CD4-positive, alpha-beta T cell treated with Interleukin-6 at 100 ng/mL for 8 hours (primary cell): ENCODE measurements at places on chromosomes 4 and X.

DNA sequence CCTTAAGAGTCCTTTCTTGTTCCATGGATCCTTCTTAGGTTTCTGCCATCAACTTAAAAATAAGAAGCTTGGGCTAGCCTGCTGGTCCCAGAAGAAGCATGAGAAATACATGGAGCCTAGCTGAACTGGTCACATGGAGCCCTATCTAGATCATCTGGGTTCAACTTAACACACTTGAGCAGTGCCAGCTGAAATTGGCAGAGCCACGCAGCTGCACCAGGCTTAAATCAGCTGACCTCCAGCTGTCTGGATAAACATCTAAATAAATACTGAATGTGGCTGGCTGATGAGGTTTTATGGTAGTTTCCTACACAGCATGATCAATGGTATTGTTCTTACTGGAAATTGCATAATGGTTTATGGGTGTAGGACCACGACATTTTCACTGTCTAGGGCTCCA lies 598.4 kb upstream of the FAM241A start:
- no peak for DNase-seq

GRCh38 chrX:2145692-2146367 lies 354.9 kb downstream of the DHRSX start:
- no peak for DNase-seq

DNA sequence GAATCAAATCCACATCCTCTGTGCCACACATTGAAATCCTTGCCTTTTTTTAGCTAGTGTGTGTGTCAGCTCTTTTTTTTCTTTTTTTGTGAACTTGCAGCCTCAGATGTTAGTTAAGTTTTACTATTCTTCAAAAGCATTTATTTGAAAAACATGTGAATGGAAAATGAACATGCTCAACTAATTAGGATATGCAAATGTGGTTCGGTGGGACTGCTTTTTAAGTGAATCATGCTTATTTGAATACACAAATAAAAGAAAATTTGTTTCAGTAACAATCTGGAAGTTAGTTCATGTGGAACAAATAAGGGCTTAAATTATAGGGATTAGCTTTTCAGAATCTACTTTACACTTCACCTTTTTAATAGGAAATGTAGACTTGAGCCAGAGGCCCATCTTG lies 751.5 kb upstream of the FAM241A start:
- no peak for DNase-seq

GRCh38 chrX:9133426-9133825 lies 99.5 kb upstream of the FAM9B start:
- DNase-seq, result no peak

DNA sequence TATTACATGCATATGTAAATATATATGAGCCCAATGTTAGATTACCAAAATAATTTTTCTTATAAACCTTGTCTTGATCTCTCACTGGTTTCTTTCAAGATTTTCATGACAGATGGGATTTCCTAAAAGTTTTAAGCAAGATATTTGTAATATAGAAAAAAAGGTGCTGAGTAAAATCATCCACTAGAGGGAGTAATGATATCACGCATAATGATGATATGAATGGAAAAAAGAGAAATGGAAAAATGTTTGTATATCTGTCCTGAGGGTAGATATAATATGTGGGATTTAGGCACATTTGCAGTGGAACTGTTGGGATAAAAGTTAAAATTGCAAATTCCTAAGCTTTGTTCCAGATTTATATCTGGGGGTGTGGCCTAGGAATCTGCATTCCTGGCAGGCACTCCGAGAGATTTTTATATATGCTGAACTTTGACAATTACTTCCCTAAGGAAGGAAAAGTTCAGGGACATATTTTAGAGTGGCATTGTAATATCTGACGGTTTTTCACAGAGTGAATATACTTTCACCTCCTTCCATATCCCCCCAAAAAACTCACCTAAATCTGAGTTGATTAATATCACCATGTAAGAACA lies 60.5 kb downstream of the TMA16 start:
- peak; percentile 9 for DNase-seq

GRCh38 chr4:4974727-4975126 lies 44.5 kb downstream of the CYTL1 start:
- DNase-seq, result no peak

DNA sequence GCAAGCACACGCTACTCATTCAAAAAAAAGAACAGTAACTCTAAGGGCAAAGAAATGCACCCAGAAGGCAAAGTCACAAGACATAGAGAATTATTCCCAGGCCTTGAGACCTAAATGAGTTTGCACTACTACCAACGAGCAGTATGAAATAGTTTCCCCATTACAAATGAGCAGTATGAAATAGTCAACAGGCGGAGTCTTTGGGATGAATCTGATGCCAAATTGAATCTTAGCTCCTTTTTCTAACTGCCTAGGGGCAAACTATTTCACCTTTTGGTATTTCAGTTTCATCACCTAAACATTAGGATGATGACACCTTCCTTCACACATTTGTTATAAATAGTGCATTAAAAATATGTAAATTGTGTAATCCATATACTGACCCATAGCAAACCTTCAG lies 213.0 kb upstream of the FAT4 start:
- DNase-seq, result no peak

DNA sequence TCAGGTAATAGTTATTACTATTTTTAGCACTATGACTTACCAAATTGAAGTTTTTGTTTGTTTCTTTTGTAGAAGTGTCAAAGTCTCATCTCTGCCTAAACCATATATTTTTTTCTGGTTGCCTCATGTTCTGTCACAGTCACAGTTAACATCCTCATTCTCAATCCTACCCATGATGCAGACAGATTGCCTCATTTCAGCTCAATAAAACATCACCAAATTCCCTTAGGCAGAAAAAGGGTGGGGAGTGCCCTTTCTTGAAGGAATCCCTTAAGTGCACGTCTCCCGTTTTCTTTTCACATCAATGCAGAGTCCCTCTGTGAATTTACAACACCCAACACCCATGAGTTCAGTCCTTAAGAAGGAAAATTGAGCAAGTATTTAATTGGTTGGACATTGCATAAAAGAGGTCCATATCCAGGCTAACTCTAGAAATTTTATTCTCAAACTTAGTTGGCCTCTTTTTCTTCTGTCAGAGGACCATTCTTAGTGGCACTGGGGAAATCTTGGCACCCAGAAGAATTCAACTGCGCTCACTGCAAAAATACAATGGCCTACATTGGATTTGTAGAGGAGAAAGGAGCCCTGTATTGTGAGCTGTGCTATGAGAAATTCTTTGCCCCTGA lies 103.7 kb upstream of the BMPR1B start:
- DNase-seq, result no peak

DNA sequence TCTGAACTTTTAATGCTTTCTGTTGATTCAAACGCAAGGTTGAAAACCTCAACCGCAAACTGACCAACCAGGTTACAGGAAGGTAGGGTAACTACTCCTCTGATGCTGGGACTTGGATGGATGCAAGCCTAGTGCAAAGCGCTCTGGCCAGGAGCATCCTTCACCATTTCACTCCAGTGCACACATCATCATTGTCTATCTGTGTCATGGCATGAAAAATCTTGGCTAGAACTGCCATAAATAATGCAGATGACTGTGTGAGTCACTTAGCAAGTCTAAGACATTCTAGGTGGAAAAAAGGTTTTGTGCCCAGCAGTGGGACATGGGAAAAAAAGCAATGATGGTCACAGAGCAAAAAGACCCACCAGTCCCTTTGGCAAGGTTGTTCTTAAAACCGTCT lies 10.9 kb downstream of the ADGRA3 start:
- DNase-seq, result no peak

- DNase-seq, result no peak
Observed at GRCh38 chrX:66751136-66751782, 112.4 kb upstream of the EDA2R start.

GRCh38 chr4:139828966-139829664 lies 163.5 kb downstream of the MGST2 start:
- DNase-seq, result no peak

GRCh38 chr4:36277533-36277932 lies 3.9 kb upstream of the DTHD1 start:
- DNase-seq, result no peak

GRCh38 chr4:185950891-185951290 lies 118.1 kb upstream of the TLR3 start:
- no peak for DNase-seq

- peak; percentile 13 for DNase-seq
Observed at GRCh38 chr4:7770224-7771050, 169.2 kb downstream of the AFAP1 start.

- DNase-seq, result no peak
Observed at GRCh38 chr4:113564493-113564892, 197.0 kb downstream of the CAMK2D start.

GRCh38 chrX:100863326-100863864 lies 10.8 kb downstream of the NOX1 start:
- no peak for DNase-seq
